ENCODE measurements at places on chromosomes 5 and 9. TPM values are rescaled to one million over a fixed set of nuclear protein-coding genes. Genes with fewer than 3 reads are reported as not detected.

TMC1 gene
- total RNA-seq, result 0.20 TPM

CCNO gene
- total RNA-seq, result 10.4 TPM

FOXD4L5 gene
- not detected for total RNA-seq

PCDHA9 gene
- 0.04 TPM for total RNA-seq

Data from A549 treated with RU486 at 1 μM for 4 hours (cell line).